ENCODE measurements at places on chromosomes 1 and 21.

- DNase-seq = no peak
These were observed 135.6 kb downstream of the DUSP10 start for GRCh38 chr1:221606256-221606655.

GRCh38 chr1:225378880-225379279, 49.0 kb downstream of the LBR start:
- DNase-seq = no peak

DNA sequence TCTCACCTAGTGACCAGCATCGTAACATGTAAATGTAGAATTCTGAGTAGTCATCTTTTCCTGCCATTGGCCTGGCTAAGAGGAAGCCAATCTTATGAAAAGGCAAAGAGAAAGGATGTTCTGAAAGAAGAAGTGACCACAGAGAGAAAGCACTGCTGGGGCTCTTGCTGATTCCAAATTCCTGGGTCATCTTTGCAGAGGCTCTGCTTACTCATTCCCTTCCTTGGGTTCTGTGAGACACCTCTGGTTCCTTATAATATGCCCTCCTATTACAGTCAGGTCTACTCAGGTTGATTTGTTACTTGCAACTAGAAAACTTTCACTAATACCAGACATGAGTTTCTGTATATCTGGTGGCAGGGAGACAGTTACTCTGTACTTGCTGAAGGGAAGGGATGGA, 198.8 kb upstream of the C8B start:
- no peak for DNase-seq

DNA sequence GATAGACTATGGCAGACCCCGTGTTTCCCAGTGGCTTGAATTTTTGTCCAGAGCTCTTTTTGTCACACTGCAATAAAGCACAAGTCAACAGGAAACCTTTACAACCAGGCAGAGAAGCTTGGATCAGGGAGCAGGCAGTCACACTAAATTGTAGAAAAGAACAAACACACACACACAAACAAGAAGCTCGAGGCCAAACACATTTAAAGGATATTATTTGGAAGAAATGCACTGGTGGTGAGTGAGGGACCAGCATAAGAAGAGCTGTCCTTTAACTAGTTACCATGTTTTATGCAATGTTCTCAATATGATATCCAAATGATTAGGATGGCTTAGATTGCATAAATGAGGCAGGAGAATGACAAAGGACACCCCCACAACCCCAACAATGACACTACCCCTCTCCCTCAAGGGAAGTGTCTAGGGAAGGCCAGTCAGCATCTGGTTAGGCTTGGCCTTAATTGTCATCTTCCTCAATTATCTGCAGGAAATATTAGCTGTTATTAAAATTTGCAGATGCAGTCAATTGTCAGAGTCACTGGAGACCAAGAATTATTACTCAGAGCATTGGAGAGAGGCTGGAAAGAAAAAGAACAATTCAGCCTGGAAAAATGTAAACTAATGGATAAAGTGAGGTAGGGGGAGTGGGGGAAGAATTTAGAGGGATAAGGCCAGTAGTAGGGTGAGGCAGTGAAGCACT, 35.3 kb downstream of the DDR2 start:
- no peak for DNase-seq

DNA sequence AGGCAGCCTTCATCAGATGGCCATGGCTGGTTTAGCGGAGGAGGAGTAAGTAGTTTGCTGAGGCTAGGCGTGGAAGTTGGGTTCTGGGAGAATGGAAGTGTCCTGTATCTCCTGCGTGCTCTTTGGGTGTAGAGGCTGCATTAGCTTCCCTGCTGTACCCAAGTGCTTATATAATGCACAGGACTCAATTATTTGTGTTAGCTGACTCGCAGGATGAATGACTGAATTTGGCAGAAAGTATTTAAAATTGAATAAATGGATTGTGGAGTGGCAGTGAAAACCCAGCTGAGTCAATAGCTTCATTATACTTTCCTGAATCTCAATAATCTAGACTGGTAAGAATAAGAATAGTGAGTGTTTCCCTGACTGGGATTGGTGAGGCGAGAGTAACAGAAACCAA, 13.8 kb downstream of the DNTTIP2 start:
- no peak for DNase-seq

DNA sequence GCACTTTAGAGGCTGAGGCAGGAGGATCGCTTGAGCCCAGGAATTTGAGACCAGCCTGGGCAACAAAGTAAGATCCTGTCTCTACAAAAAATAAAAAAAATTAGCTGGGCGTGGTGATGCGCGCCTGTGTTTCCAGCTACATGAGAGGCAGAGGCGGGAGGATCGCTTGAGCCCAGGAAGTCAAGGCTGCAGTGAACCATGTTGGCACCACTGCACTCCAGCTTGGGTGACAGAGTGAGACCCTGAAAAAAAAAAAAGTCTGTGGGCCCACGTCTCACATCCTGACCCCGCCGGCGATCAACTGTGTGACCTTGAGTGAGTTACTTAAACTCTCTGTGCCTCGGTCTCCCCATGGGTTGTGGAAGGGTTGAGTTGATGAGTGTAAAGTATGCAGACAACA, 12.7 kb upstream of the ZBTB21 start:
- no peak for DNase-seq

DNA sequence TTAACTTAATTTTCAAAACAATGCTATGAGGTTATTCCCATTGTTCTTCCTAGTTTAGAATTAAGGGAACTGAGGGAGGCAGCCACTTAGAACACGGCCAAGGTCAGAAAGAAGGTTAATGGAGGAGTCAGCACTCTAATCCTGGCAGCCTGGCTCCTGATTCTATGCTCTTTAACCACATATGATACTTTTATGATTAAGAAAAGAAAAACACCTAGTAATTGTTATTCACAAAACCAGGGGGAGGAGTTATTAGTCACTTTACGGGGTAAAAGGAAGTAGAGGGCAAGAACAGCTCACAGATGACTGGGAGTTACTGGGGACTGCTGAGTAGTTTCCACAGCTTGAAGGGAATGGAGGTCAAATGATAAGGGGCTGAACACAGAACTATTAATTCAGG, 38.6 kb downstream of the GADD45A start:
- DNase-seq = no peak

DNA sequence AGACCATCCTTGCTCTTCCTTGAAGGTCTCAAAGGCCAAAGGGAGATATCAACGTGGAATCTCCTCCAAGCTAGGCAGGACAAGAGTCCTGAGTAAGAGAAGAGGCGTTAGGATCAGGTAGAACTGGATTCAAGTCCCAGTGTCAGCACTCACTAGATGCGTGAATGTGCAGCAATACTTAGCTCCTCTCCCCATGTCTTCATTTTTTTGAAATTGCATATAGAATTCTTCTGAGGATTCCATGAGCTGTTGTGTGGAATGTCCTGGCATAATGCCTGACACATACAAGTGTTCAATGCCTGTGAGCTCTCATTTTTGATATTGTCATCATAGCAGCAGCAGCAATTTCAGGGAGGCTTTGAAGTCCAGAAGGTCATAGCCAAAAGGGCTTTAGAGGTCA, 333.2 kb downstream of the KCNH1 start:
- no peak for DNase-seq

- no peak for DNase-seq
These were observed 275.2 kb downstream of the NFIA start for GRCh38 chr1:61357539-61357938.
